ENCODE measurements at places on chromosomes 6 and 20.
A peak's percentile ranks its signal among the peaks of the same experiment; 100 is the strongest.

DNA sequence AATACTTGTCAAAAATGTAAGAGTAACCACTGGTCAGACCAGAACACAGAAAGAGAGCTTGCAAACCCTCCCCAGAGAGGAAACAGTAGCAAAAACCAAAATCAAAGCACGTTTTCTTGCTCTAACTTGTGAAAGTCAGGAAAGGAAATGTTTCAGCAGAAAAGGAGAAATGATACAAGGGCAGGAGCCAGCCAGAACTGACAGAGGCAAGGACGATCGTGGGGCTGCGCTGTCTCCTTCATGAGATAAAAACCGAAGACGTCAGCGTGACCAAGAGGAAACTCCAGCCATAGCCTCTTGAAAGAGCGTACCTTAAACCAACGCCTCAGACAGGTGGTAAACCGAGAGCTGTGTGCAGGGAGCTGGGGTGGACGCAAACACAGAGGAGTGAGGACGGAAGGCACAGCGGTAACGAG is 27.5 kb downstream of the LAMA5 start:
- DNase-seq = no peak

- no peak for DNase-seq
These were observed 12.4 kb upstream of the CSNK2A1 start for GRCh38 chr20:555976-556385.

DNA sequence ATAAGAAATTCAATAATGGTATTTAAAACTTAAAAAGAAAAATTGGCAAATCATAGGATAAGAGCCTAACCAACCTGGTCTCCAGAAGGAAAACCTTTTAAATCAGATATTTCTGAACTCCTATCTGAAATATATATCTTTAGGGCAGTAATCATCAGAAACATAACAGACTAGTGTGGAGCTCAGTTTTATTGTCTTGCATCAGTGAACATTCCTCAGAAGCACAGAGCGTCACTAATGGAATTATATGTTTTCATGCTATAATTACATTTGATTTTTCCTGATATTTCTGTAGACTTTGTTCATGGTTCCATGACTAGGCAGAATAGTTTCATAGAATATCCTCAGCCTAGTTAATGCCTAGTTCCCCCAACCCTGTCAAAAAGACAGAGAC is 262.2 kb downstream of the EYA4 start:
- no peak for DNase-seq

DNA sequence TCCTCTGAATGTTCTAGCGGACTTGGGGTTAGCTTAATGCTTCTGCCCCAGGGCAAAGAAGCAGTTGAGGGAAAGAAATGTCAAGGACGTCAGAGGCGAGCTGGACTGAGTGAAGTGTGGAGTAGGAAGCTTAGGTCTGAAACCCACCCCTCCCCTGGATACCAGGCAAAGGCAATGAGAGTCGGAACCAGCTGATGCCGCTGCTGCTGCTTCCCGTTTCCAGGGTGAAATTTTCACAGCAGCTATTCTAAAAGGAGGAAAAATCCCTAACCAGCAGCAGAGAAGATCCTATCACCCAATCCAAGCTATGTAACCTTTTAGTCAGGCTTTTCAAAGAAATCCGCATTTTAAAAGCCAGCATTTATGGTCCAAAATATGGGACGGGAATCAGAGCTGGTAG is 564.3 kb downstream of the LMBRD1 start:
- no peak for DNase-seq

DNA sequence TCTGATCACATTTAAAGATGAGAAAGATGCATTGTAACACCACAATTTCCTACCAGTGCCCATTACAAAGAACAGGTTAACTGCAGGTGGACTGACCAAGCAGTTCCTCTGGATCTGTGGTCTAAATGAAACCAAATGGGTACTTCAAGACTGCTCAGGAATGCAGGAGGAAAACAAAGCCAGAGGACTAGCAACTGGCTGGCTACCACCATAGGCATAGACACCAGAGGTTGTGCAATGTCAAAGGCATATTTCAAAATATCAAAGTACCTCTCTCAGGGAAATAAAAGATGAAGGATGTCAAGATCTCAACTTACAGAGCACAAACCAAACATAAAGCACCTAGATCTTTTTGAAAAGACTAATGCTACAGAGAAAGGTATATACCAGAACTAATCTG is 65.5 kb downstream of the GMDS start:
- DNase-seq = no peak

DNA sequence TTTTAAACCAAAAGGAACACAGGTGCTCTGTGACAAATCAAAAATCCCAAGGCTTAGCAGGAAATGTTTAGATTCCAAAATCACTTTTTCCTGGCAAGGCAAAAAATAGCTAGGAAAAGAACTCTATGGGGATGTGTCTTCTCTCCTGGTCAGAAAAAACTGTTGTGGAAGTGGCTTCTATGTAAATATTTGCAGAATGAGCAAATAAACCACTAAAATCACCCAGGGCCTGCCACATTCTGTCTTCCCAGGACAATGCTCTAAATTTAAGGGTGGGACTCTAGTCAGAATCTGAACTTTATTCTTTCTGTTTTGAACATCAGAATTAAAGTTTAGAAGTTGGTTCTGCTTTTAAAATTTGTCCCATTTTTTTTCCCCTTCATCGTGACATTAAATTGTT is 29.3 kb downstream of the GCM1 start:
- DNase-seq = peak; percentile 58

GRCh38 chr6:85396159-85396808 is 53.6 kb upstream of the NT5E start:
- DNase-seq = no peak

GRCh38 chr6:37618916-37619590 is 78.6 kb downstream of the MDGA1 start:
- no peak for DNase-seq

DNA sequence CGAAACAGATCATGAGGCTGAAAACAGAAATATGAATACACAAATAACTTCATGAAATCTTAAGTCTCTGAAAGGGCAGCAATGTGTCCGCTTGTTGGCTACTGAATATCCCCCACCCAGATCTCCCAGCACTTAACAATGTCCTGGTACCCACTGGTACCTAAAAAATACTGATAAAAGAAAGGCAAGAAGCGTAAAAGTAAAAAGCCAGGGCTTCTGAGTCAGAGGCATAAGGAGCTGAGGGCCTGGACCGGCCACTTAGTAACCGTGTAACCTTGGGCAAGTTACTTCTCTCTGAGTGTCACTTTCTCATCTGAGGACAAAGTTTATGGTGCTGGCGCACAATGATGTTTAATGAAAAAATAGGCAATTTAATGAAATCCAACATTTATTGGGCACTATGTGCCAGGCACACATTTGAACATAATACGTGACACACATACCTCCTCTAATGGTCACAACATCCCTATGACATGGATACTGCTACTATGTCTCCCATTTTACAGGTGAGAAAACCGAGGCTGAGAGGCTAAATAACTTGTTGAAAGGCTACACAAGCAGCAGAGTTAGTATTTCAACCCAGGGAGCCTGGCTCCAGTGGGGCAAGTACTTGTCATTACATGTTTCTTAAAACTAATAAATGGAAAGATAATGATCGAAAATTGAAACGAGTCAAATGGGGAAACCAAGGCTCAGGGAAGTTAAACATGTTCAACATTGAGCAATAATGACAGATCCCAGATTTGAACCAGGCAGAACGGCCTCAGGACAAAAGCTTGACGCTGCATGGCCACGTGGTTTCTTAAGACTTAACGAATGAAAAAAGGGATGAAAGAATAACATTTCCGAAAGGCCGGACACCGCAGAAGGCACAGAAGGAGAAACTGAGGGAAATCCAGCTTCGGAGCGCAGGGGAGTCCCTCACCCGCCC is 828 bp downstream of the TP53RK start:
- no peak for DNase-seq

- DNase-seq = no peak
These were observed 11.9 kb downstream of the XKR7 start for GRCh38 chr20:31979713-31980426.

- no peak for DNase-seq
These were observed 19.3 kb downstream of the RIPOR2 start for GRCh38 chr6:24916496-24916895.

- DNase-seq = no peak
These were observed 67.6 kb upstream of the CNKSR3 start for GRCh38 chr6:154578004-154578559.

GRCh38 chr6:142406131-142406530 is 104.3 kb downstream of the ADGRG6 start:
- DNase-seq = no peak

GRCh38 chr20:9485614-9486340 is 28.6 kb upstream of the LAMP5 start:
- DNase-seq = peak; percentile 21

- no peak for DNase-seq
These were observed 247.3 kb upstream of the PDE10A start for GRCh38 chr6:165910184-165910966.

DNA sequence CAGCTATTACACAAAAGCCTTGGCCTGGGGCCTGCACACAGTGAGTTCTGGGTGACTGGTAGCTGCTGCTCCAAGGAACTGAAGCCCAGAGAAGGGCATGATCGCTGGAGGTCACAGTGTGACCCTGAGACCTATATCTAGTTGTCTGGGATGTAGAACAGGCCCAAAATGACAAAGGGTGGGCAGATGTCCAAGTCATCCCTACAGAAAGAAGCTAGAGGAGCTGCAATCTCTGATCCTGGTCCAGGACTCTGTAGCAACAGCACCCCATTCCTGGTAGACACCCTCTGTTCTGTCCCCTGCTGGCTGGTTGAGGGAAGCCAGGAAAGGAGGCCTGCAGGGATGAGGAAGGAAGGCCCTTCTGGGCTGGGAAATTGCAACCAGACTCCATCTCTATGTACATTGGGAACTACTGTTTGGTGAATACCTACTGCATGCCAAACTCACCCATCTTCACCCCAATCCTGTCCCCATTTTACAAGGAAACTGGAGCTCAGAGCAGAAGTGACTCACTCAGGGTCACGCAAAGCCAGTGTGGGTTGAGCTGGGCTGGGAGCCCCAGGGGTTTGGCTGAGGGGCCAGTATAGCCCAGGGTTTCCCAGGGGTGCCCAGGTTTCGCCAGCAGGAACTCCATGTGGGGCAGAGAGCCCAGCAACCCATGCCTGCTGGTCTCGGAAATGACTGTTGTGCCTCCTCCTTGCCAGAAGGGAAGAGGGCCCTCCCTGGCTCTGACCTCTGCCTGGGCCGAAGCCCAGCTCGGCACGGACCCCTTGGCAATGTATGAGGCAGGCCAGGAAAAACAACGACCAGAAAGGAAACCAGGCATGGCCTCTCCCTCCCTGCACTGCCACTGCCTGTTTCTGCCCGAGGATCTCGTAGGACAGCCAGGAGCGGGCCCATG is 44.9 kb upstream of the TLDC2 start:
- no peak for DNase-seq

Measured in NCI-H510A treated with DMSO at 0.1 percent for 48 hours (cell line).